ENCODE measurements at places on chromosomes 12 and 14.
A peak's percentile ranks its signal among the peaks of the same experiment; 100 is the strongest.

DNA sequence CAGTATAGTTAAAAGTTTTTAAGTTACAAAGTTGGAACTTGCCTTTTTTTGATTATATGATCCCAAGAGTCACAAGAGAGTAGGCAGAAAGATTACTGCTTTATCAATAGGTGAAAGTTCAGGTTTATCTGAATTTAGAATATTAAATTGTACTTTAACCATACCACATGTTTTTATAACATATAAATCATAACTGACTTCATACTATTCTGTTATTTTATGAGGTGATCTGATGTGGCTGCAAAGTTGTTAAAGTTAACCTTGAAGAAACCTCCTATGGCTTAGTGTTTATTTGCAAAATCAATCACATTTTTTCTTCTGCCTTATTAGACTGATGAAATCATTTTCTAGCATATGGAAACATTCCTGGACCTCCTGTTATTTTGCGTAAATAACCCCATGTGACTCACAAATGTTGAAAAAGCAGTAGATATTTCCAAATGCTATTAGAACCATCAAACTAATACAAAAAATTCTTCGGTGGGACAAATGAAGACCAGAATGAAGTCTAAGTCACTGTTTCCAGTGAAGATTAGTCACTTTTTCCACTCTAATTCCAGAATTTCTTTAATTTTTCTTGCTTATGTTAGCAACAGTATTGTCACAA is 132.1 kb downstream of the RAD51B start:
- no peak for DNase-seq

DNA sequence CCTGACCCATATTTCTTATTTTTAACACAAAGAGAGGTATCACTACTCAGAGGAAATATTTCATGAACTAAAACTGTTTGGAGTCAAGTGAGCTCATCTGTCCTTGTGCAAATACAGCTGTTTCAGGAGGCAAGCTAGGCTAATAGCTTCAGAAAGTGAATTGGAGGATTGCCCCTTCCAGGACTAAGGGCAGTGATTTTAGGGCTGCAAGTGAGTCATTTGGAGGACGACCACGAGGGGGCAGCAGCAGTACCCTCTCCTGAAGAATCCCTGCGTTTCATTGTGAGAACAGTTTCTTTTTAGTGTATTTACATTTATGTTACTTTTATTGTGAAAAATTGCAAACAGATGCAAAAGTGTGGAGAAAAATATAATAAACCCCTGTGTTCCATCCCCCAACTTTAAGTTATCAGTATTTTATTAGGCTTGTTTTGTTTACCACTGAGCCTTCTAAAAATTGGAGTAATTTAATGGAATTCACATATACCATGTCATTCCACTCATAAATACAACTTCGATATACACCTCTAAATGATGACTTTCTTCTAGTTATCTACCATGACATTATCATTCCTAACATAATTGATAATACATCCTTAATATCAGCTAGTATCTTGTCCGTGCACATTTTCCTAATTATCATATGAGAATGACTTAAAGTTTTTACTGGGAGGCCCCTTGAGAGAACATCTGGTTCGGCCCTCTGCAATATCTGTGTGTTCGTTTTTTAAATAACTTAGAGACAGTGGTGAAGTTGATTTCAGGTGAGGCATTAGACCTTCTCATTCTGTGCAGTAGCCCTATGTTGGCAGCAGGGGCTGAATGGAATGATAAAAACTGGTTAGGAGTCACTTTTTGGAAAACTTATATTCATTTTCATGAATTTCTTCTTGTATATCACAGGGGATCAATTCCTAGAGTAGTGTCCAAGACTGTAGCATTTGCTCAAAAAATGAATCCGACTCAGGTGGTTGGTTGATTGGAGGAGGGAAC is 13.7 kb downstream of the FOXJ2 start:
- DNase-seq: no peak

- DNase-seq: no peak
Measured at GRCh38 chr12:108696996-108697290, 34.4 kb downstream of the CORO1C start.

DNA sequence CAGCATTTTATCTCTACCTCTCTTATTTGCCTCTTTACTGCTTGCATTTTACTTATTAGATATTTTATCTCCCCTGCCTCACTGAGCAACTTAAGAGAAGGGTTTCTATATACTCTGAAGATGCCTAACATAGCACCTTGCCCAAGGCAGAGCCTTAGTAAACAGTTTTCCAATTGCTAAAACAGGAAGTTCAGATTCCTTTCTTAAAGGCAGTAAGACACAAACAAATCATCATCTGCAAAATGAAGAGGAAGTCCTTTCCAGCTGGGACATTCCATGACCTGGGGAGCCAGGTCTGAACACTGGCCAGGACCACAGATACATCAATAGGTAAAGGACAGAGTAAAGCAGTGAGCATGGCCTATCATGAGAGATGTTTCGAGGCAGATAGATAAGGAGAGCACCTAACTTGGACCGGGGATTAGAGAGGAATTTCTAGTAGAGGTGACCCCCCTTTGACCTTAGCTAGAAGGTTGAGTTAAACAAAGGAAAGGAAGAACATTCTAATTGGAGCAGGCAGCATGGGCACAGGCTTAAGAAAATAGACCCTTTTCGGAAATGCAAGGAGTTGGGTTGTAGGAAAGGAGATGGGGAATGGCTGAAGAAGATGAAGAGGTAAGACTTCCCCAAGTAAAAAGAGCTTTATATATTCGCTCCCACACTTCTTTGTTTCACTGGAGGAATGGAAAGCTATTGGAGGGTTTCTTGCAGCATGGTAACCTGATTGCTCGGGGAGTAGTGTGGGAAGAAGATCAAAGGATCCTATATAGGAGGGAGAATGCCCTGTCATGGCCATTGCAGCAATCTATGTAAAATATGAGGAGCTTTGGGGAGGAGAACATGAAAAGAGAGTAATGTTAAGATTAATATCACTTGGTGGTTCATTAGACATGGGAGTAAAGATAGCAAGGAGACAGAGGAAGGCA is 94.8 kb downstream of the PHLDA1 start:
- no peak for DNase-seq

GRCh38 chr12:92185052-92185451 is 39.4 kb upstream of the BTG1 start:
- no peak for DNase-seq

GRCh38 chr14:90620568-90621077 is 195.6 kb downstream of the TTC7B start:
- DNase-seq: no peak

DNA sequence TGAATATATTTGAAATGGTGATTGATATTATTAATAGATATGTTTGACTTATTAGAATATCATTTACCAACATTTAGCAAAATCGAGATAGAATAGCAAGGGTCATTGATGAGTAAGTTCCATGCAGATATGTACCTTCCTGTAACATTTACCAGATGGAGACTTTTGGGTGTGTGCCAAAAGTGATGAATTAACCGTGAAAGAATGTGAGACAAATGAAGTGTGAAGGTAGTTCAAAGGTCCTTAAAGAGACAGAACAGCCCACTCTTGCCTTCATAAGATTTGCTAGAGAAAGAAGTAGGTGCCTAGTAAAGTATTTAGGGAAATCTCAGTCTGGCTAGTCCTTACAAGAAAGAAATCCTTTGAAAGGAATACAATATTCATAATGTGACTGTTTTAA is 45.5 kb downstream of the FGD4 start:
- DNase-seq: no peak

DNA sequence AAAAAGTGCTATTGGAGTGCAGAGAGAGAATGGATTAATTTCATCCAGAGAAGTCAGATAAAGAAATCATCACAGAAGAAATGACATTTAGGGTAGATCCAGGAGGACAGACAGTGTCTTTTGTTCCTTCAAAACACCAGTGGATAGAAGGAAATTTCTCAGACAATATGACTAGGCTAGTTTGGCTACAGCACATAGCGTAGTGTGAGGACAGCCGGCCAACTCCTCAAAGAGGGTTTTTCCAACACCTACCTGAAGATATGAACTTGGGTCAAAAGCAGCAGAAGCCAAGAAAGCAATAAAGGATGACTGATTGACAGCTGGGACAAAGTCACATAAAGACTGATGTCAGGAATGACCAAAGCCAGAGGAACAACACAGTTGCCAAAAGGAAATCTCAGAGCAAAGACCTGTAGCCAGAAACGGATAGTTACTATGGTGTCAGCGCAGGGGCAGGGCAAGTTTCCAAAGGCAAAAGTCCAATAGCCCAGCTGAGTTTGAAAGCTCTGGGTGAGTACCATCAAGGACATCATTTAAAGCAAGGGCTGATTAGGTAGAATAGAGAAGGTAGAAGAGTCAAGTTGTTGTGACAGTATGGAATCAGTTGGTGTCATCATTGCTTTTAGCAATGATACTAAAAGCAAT is 58.7 kb upstream of the PDE3A start:
- no peak for DNase-seq

GRCh38 chr12:52151837-52152783 is 39.7 kb downstream of the KRT80 start:
- DNase-seq: peak; percentile 27

DNA sequence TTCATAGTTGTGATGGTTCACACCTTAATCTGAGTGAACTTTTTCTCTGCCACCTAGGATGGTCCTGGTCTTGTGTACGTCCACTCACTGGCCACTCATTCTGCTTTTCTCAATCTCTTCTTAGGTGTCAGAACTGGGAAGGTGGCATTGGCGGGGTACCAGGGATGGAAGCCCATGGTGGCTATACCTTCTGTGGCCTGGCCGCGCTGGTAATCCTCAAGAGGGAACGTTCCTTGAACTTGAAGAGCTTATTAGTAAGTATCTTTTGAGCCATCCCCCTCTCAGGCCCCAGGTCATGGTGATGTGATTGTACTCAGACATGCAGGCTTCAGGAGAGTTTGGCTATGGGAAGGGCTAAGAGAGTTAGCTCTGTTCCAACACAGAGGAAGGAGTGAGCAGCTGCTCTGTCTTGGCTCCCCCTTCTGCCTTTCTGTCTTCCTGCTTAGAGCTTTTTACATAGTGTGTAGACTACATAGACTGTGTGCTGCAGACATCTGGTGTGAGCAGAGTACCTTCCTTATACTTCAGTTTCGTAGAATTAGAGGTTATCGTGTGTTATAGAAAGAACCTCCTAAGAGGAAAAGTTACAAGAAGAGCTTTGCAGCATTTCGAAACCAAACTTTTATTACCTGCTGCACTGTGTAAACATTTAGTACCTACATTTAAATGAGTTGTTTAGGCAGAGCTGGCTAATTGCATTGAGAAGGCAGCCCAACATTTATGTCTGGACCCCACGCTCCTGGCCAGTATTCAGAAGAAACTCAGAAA is 54.2 kb downstream of the FNTB start:
- no peak for DNase-seq

GRCh38 chr14:59251811-59252771 is 63.6 kb downstream of the DAAM1 start:
- DNase-seq: no peak

GRCh38 chr12:66692986-66693385 is 14.1 kb upstream of the GRIP1 start:
- DNase-seq: no peak

DNA sequence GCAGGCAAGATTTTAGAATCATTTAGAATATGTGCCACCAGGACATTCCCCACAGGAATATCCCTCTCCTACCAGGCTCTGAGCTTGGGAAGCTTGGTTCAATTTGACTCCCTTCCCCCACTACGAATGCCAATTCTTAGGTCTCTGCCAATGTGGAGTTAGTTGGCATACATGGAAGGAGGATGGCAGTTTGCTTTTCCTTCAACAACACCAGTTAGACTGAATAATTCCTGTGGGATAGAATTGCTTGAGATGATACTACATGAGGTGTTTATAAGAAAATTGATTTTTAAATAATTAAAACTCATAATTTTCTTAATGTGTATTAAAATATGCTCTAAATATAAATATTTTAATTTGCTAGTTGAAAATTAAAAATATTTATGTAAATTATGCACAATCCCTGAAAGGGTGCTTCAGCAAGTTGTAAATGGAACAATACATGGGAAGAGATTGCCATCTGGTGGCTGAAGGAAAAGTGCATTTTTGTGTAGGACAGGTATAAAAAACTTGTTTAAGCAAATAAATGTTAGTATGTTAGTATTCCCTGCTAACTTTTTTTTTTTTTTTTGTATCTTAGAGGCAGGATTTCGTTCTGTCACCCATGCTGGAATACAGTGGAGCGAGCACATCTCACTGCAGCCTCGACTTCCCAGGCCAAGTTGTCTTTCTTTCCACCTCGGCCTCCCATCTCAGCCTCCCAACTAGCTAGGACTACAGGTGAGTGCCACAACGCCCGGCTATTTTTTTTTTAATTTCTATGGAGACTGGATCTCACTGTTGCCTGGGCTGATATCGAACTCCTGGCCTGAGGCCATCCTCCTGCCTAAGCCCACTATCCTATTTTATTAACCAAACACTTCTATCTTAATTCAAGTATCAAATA is 25.8 kb upstream of the STRAP start:
- DNase-seq: no peak

DNA sequence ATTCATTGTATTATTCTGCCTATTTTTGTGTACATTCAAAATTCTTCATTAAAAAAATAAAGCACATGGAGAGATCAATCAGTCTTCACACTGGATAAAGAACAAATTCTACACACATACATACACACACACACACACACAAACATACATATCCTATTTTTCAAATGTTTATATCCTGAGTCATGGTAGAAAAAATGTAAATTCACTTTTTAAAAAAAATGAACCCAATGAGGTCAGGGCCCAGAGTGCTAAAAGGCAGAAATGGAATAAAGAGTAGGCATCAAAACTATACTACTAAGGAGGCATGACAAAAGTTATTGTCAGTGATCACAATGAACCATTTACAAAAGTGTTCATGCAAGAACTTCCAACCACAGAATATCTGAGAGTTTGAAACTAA is 17.3 kb downstream of the GALC start:
- no peak for DNase-seq

DNA sequence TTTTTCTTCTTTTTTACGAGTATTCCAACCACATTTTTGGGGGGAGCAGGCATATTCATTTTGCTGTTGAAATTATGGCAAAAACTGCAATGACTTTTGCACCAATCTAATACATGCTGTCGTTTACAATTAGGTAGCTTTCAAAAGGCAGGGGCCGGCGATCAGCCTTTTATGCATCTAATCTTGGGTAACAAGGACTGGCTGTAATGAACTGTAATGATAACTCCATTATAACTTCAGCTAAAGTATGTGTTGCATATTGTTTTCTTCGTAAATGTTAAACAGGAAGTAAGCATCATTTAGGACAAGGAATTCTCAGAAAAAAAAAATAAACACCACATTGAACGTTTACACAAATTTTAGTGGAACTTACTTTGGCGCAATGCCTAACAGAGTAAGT is 30.3 kb upstream of the KLRF1 start:
- DNase-seq: no peak

GRCh38 chr14:66037361-66037760 is 448.8 kb upstream of the CCDC196 start:
- DNase-seq: no peak

DNA sequence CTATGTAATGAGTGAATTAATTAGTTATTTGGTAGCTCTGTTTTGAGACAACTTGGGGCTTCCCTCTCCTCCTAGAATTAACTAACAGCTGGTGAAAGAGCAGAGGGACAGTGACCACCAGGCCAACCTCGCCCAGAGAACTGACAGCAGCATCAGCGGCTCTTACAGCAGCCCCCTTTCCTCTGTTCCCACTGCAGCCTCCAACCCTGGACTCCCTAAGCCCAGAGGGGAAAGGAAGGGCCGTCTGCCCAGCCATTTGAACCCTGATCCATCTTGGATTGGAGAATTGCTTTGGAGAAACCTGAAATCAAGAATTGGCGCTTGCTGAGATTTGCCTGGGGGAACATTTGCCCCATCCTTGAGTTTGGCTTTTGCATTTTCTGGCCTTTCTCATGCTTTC is 45.5 kb downstream of the B4GALNT3 start:
- no peak for DNase-seq
